ENCODE measurements at places on chromosomes 6 and 20.

DNA sequence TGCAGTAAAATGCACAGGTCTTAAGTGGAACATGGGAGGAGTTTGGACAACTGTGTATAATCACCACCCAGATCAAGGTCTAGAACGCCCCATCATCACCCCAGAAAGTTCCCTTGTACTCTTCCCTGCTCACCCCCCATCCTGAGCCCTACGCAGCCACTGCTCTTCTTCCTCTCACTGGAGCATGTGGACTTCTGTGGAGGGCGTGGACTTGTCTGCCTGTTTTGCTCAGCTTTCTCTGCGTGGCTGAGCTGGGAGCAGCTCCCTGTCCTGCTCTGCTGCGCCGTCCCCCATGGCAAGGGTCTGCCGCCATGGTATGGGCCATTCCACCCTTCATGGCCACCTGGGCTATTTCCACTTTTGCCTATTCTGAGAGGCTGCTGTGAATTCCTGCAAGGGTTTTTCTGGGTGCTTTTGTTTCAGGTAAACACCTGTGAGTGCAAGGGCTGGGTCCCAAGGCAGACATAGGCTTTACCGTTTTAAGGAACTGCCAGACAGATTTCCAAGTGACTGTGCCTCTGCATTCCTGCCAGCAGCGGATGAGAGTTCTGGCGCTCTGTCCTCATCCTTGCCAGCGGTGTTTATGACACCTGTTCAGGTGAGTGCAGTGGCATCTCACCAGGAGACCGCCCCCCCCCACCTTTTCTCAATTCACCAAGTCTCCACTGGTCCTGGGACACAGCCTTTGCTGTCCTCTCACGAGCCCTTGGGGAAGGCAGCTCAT lies 19.7 kb downstream of the PCK1 start:
- DNase-seq, result no peak

- no peak for DNase-seq
Observed at GRCh38 chr6:1949538-1949937, 295.9 kb downstream of the GMDS start.

- no peak for DNase-seq
Observed at GRCh38 chr20:58070664-58071196, 157.7 kb downstream of the ANKRD60 start.

- no peak for DNase-seq
Observed at GRCh38 chr20:61982191-61982950, 83.3 kb downstream of the TAF4 start.

GRCh38 chr6:104409913-104410312 lies 449.8 kb downstream of the HACE1 start:
- DNase-seq, result no peak

GRCh38 chr6:148599967-148600426 lies 146.8 kb upstream of the UST start:
- DNase-seq, result no peak

DNA sequence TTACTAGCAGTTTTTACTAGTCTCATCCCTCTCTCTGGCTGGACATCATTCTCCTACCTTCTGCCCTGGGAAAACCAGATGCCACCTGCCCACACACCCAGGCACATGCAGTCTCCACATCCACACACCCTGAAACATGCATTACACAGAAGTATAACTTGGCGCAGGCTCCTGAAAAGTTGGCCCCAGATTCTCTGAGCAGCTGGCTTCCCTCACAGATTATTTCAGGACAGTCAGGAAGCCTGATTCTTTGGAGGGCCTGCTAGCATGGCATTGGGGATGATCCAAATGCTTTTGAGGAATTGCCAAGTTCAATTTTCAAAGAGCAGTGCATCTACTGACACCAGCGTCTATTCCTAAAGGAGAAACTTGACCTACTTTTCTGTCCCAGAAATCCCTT lies 27.8 kb upstream of the KIF16B start:
- DNase-seq, result no peak

GRCh38 chr20:13296070-13296469 lies 75.0 kb downstream of the ISM1 start:
- DNase-seq, result no peak

DNA sequence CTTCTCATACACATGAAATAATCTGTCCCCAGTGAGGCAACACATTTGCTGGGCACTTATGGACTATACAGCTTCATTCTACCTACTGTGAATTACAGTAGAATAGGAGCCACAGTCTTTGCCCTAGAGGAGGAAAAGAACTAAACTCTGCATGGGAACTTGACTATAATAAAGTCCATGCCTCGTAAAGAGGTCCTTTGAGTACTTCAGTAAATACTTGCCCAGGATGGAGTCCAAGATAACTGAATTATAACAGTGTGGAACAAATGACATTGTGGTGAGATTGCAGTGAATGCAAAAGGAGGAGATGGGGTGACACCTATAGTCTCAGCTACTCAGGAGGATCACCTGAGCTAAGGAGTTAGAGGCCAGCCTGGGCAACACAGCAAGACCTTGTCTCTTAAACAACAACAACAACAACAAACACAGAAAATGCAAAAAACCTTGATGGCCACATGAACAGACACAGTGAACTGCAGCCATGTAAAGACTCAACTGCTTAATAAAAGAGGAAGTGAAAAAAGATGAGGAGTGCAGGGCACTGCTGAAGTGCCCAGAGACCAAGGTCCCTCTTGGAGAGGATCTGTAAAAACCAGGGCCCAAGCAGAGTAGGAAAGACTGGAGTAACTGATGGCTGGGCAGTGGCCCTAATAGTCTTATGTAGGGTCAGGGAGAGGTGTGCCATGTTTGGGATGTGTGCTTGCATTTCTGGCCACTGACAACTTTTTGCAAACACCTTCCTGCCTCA lies 3.7 kb downstream of the MRPS18A start:
- DNase-seq, result no peak

- DNase-seq, result no peak
Observed at GRCh38 chr6:35935469-35935868, 14.6 kb upstream of the SRPK1 start.

DNA sequence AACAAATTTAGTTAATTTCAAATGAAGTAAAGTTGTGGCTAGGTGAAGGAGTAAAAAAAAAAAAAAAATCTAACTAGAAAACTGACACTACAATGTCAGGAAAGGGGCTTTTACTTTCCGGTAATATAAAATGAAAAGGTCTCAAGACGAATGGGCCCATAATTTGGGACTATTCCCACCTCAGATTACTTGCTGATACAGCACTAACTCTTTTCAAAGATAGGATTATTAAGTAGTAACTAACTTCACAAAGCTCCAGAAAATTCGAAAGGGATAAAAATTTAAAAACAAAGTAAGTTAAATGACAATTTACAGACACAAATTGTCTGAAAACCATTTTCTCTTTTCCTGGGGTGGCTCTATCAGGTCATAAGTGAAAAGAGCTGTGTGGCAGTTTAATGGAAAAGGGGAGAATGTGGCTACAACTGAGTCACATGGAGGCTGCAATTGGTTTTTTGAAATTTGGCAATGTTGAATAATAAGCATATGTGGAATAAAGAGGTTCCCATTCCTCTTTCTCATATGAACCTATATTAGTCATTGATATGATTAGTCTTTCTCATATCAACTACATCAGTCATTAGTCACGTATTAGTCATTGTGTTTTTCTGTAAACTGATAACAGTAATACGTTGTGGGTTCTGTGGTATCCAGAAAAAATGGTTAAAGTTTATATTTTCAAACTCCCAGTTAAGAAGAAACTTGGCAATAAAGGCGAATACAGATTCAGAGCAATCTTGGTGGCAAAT lies 78.0 kb downstream of the RWDD2A start:
- no peak for DNase-seq

- no peak for DNase-seq
Observed at GRCh38 chr20:37976887-37977286, 56.4 kb downstream of the TTI1 start.

- DNase-seq, result no peak
Observed at GRCh38 chr6:20719980-20720379, 185.7 kb downstream of the CDKAL1 start.

DNA sequence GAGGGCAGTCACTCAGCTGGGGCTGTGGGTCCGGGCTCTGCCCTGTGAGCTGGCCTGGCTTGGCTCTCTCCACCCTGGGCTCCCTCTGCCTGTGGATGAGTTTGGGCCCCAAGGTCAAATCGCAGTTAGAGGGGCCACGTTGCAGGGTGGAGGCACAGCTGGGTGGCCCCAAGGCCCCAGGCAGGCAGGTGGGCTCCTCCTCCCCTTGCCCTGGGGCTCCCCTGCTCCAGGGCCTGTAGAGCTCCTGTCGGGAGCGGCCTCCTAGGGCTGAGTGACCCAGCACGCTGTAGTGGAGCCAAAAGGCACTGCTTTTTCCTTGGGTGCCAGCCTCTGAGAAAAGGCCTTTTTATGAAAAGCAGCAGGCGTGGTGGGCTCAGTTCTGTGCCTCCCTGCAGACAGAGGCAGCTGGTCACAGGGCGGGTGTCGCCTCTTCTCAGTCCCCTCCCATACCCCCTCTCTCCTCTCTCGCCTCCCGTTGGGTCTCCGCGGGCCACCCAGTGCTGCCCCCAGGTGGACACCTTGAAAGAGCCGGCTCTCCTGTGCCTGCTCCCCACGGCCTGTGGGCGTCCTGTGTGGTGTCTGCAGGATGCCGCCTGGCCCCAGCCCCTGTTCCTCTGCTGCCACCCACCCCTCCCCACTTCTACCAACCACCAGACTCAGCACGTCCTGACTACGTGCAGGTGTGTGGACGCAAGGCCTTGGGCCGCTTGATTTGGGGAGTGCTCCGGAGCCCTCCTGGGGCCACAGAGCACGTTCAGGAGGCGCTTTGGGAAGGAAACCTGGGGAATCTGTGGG lies 13.2 kb downstream of the SS18L1 start:
- peak; percentile 52 for DNase-seq

DNA sequence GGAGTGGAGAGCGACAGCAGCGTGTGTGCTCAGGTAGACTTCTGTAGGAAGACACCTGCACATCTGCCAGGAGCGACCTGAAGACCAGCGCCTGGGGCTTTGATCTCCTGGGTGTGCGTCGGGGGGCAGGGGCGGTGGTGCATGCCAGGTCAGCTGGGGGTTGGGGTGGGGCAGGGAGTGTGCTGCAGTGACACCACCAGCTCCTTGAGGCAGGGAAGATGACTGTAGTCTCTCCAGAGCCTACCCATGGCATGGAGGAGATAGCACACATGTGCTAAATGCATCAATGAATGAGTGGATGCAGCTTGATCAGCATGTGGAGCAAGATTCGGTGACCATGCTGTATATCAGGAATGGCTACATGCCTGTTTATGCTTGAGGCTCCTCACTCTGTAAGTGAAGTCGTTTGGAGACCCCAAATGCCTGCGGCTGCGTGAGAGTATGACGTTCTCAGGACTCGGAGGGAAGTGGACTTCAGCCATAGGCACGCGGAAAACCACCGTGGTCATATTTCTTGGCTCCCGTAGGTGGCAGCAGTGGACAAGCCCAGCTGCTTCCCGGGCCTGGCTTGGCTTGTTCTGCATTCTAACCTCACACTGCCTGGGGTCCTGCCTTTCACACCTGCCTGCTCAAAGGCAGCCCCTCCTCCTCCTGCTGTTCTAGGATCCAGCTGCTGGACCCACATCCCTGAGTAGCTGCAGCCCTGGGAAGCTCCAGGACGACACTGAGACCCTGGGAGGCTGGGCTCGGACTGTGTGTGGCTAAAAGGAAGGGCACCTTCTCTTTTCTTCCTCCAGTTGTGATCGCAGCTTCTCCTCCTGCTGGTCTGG lies 39.4 kb upstream of the KCNK16 start:
- DNase-seq, result no peak

All from stimulated activated CD8-positive, alpha-beta memory T cell treated with anti-CD3 and anti-CD28 coated beads, Interleukin-7, amount 100 ng/mL, for 1 hour (primary cell).